ENCODE measurements at places on chromosomes 4 and X. TPM values are rescaled to one million over a fixed set of nuclear protein-coding genes. Genes with fewer than 3 reads are reported as not detected.

GRCh38 chr4:68907245-68907644 lies 44.4 kb downstream of the UGT2A3 start:
- H3K4me3 ChIP-seq: no peak overlapping the region
- DNase-seq: peak; percentile 30
- no peaks in the 10 kb centered on the region for H3K36me3 ChIP-seq
- H3K27me3 ChIP-seq: no peaks in the 10 kb centered on the region
- H3K4me1 ChIP-seq: no peaks in the 10 kb centered on the region

DNA sequence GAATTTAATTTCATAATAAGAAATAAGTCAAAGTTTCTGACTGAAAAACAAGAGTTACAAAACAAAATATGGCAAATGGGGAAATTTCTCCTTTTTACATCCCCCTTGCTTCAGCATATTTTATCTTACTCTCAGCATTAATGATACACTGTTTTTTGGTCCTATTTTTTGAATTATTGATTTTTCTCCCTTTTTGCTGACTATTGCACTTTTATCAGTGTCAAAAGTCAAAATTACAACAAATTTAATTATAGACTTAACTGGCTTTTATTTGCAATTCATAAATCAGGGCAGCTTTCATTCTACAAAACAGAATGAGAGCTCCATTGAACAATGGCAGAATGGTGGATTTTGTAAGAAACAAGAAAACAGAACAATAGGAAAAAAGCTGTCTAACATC lies 901.9 kb downstream of the FAT4 start:
- no peak for DNase-seq
- H3K27ac ChIP-seq: no peak overlapping the region
- H3K36me3 ChIP-seq: no peaks in the 10 kb centered on the region

GRCh38 chr4:120841580-120841979 lies 80.9 kb downstream of the PRDM5 start:
- H3K27me3 ChIP-seq: no peaks in the 10 kb centered on the region
- H3K4me1 ChIP-seq: peaks cover 5% of the 10 kb centered on the region
- peaks cover 4% of the 10 kb centered on the region for H3K36me3 ChIP-seq

- peak; percentile 92 for DNase-seq
- H3K4me3 ChIP-seq: no peak overlapping the region
- no peak overlapping the region for H3K27ac ChIP-seq
- no peaks in the 10 kb centered on the region for H3K36me3 ChIP-seq
These were observed 54.9 kb downstream of the STOX2 start for GRCh38 chr4:183960046-183960420.

DNA sequence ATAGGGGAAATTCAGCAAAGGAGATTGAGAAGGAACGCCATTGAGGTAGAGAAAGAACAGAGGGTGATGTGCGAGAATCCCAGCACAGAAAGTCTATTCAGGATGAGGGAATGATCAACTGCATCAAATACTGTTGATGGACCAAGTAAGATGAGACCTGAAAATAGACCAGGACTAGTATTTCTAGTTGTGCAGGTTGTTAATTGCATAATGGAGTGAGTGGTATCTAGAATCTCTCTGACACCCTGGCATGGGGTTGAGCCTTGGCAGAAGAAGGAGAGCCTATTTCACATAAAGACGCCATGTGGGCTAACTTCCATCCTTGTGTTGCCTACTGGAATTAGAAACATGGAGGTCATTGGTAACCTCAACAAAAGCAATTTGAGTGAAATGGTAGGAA lies 135.6 kb downstream of the TMEM164 start:
- peaks cover 9% of the 10 kb centered on the region for H3K27me3 ChIP-seq
- no peak for DNase-seq
- no peak overlapping the region for H3K27ac ChIP-seq
- no peaks in the 10 kb centered on the region for H3K4me1 ChIP-seq
- peaks cover 3% of the 10 kb centered on the region for H3K36me3 ChIP-seq

- H3K36me3 ChIP-seq: no peaks in the 10 kb centered on the region
- H3K4me3 ChIP-seq: no peak overlapping the region
- no peak overlapping the region for H3K27ac ChIP-seq
- DNase-seq: no peak
These were observed 353 bp upstream of the SMIM10 start for GRCh38 chrX:134990475-134990800.

- no peaks in the 10 kb centered on the region for H3K4me1 ChIP-seq
- no peak overlapping the region for H3K27ac ChIP-seq
- H3K27me3 ChIP-seq: peaks cover 6% of the 10 kb centered on the region
- H3K4me3 ChIP-seq: no peak overlapping the region
These were observed 162.2 kb upstream of the GPR101 start for GRCh38 chrX:137195991-137196390.

DNA sequence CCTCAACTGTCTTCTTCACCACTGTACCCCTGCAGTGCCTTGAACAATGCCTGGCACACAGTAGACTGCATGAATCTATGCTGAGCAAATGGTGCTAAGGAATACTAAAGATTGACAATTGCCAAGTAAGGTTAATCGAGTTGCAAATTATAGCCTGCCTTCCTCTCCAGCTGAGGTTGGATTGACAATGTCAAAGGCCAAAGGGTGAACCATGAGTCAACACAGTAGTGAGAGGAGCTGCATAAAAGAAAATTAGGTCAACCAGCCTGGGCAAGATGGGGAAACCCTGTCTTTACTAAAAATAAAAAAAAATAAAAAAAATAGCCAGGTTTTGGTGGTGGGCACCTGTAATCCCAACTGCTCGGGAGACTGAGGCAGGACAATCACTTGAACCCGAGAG lies 97.1 kb upstream of the BMPR1B start:
- no peaks in the 10 kb centered on the region for H3K36me3 ChIP-seq
- H3K4me1 ChIP-seq: no peaks in the 10 kb centered on the region
- H3K27ac ChIP-seq: no peak overlapping the region
- H3K4me3 ChIP-seq: no peak overlapping the region
- no peak for DNase-seq

DNA sequence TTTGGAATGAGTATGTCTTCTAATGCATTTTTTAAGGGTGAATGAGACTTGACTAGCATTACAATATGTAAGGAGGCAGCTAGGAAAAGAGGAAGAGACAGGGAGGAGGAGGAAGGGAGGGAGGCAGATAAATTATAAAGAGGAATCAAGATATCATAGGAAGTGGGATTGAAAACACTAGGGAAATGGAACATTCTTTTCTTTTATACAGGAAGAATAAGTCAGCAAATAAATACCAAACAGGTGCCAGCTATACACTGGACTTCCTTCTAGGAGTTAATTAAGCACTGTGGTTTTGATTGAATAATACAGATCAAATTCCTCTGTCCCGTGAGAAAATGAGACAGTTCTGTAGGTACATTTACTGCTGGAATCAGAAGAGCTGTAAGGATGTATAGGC lies 78.6 kb downstream of the PACRGL start:
- no peak overlapping the region for H3K4me3 ChIP-seq
- no peak overlapping the region for H3K27ac ChIP-seq
- H3K36me3 ChIP-seq: no peaks in the 10 kb centered on the region
- H3K4me1 ChIP-seq: no peaks in the 10 kb centered on the region
- no peak for DNase-seq

DNA sequence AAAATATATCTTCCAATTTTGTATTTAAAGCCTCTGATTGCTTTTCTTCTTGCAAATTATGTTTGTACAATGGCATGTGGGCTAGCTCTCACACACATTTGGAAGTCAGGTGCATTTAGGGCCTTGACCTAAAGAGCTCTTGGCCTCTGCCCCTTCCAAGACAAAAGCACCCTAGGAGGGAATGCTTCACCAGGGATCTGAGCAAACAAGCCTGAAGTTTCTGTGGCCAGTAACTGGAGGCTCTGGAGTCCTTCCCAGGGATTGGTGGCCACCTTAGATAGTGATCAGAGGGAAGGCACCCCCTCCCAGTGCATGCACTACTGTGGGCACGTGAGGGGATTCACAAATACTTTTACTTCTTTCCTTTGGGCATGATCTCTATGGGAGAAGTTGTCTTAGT lies 60.3 kb upstream of the DIPK2B start:
- no peaks in the 10 kb centered on the region for H3K36me3 ChIP-seq
- H3K27me3 ChIP-seq: peaks cover 30% of the 10 kb centered on the region
- DNase-seq: no peak
- no peaks in the 10 kb centered on the region for H3K4me1 ChIP-seq
- no peak overlapping the region for H3K27ac ChIP-seq

DNA sequence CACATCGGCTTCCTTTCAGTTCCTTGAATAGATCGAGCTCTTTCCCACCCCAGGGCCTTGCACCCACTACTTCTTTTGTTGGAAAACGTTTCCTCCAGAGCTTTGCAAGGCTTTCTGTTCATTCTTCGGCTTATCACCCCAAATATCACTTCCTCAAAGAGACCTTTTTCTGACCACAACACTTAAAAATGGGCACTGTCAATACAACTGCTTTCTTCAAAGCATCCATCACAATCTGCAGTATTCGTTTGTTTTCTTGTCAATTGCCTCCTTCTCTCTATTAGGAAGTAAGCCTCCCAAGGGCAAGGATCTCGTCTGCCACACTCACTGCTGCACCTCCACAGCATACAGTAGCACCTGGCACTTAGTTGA lies 17.7 kb upstream of the CENPU start:
- no peak overlapping the region for H3K4me3 ChIP-seq
- no peaks in the 10 kb centered on the region for H3K27me3 ChIP-seq
- no peak for DNase-seq
- H3K36me3 ChIP-seq: no peaks in the 10 kb centered on the region
- H3K4me1 ChIP-seq: peaks cover 13% of the 10 kb centered on the region

GRCh38 chrX:13048280-13048679 lies 3.9 kb upstream of the FAM9C start:
- H3K4me1 ChIP-seq: peaks cover 2% of the 10 kb centered on the region
- no peak overlapping the region for H3K27ac ChIP-seq

- no peak for DNase-seq
- no peak overlapping the region for H3K27ac ChIP-seq
- no peaks in the 10 kb centered on the region for H3K27me3 ChIP-seq
- no peaks in the 10 kb centered on the region for H3K4me1 ChIP-seq
- no peaks in the 10 kb centered on the region for H3K36me3 ChIP-seq
These were observed 73.5 kb downstream of the HS3ST1 start for GRCh38 chr4:11355226-11355625.

- no peaks in the 10 kb centered on the region for H3K36me3 ChIP-seq
- peaks cover 4% of the 10 kb centered on the region for H3K4me1 ChIP-seq
- H3K27ac ChIP-seq: no peak overlapping the region
- no peaks in the 10 kb centered on the region for H3K27me3 ChIP-seq
- H3K4me3 ChIP-seq: no peak overlapping the region
These were observed 182.7 kb upstream of the FAT4 start for GRCh38 chr4:125131891-125132680.

DNA sequence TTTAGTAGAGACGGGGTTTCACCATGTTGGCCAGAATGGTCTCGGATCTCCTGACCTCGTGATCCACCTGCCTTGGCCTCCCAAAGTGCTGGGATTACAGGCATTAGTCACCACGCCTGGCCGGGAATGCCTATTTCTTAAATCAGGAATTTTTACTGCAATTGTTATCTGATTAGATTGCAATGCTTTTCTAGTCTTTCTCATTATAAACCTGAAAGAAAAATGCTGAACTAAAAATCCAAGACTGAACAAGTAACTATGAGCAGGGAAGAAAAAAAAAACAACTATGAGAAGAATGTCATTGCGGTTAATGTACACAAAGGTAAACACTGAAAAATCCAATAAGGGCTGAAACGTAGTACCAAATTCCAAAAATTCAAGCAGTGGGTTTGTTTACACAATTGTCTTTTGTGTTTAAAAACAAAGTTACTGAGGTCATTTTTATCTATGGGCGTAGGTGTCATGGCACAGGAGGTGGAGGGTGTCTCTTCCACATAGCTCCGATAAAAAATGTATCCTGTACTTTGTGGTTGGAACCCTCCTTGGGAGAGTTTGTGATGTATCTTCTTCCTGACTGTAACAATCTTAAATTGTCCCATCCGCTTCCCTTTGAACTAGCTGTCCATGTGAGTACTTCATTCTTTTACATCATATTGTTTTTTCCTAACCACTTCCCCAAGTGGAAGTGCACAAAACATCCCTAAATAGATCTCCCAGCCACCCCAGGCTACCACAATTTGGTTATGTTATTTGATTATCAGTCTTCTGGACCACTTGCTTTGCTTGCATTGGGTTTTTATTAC lies 11.1 kb upstream of the TMEM156 start:
- H3K27ac ChIP-seq: peak overlapping the region; percentile 71
- H3K4me1 ChIP-seq: peaks cover 5% of the 10 kb centered on the region
- DNase-seq: peak; percentile 63
- H3K36me3 ChIP-seq: no peaks in the 10 kb centered on the region
- no peaks in the 10 kb centered on the region for H3K27me3 ChIP-seq

- peak overlapping the region; percentile 42 for H3K27ac ChIP-seq
- H3K36me3 ChIP-seq: no peaks in the 10 kb centered on the region
- DNase-seq: no peak
- H3K4me1 ChIP-seq: peaks cover 10% of the 10 kb centered on the region
- H3K4me3 ChIP-seq: no peak overlapping the region
These were observed 65.4 kb upstream of the FAM9C start for GRCh38 chrX:13109817-13110216.

GRCh38 chr4:84971319-84971932 lies 4.9 kb upstream of the WDFY3 start:
- H3K36me3 ChIP-seq: no peaks in the 10 kb centered on the region
- H3K4me3 ChIP-seq: no peak overlapping the region
- no peaks in the 10 kb centered on the region for H3K4me1 ChIP-seq
- DNase-seq: no peak

GRCh38 chr4:123206016-123206415 lies 190.6 kb upstream of the SPRY1 start:
- no peak overlapping the region for H3K27ac ChIP-seq
- no peak for DNase-seq
- H3K4me3 ChIP-seq: no peak overlapping the region
- H3K36me3 ChIP-seq: no peaks in the 10 kb centered on the region
- H3K4me1 ChIP-seq: no peaks in the 10 kb centered on the region
- no peaks in the 10 kb centered on the region for H3K27me3 ChIP-seq

DNA sequence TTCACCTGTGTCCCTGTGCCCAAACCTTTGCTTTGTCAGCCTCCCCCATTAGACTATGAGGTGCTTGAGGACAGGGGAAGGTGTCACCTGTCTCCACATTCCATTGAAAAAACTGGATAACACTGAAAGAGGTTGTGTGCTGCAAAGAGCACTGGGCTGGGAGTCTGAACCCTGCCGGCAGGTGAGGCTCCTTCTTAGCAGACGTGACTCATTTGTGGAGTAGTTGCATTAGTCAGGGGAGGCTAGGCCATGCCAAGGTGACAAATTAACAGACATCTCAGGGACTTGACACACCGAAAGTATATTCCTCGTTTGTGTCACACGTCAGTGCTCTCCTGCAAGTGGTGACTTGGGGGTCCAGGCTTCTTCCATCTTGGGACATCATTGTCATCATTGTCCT lies 95.9 kb upstream of the STX18 start:
- no peak for DNase-seq
- no peak overlapping the region for H3K4me3 ChIP-seq
- peaks cover 6% of the 10 kb centered on the region for H3K4me1 ChIP-seq
- H3K27ac ChIP-seq: no peak overlapping the region
- H3K36me3 ChIP-seq: no peaks in the 10 kb centered on the region

- H3K27ac ChIP-seq: no peak overlapping the region
- no peaks in the 10 kb centered on the region for H3K36me3 ChIP-seq
- no peaks in the 10 kb centered on the region for H3K27me3 ChIP-seq
These were observed 586.9 kb downstream of the PCDH7 start for GRCh38 chr4:31307029-31307428.

The MRPL1 gene
- total RNA-seq: 19.9 TPM

The BTC gene
- total RNA-seq: 9.2 TPM

The IBSP gene
- total RNA-seq: 0.37 TPM

The GCNA gene
- 3.7 TPM for total RNA-seq

The VMA21 gene
- 36.3 TPM for total RNA-seq

The PPP4R3C gene
- not detected for total RNA-seq

The LDB2 gene
- total RNA-seq: 58.1 TPM

The SEC24B gene
- total RNA-seq: 24.1 TPM

The BEND4 gene
- total RNA-seq: 0.09 TPM

The CLDN34 gene
- total RNA-seq: 1.3 TPM

The TMPRSS11B gene
- total RNA-seq: not detected

The MED14 gene
- total RNA-seq: 39.7 TPM

The GC gene
- 2.1 TPM for total RNA-seq

Measured in lung (tissue), 17 donors.